Fibroblast of skin of back (primary cell): ENCODE measurements at places on chromosomes 7 and 10.
A peak's percentile ranks its signal among the peaks of the same experiment; 100 is the strongest.

DNA sequence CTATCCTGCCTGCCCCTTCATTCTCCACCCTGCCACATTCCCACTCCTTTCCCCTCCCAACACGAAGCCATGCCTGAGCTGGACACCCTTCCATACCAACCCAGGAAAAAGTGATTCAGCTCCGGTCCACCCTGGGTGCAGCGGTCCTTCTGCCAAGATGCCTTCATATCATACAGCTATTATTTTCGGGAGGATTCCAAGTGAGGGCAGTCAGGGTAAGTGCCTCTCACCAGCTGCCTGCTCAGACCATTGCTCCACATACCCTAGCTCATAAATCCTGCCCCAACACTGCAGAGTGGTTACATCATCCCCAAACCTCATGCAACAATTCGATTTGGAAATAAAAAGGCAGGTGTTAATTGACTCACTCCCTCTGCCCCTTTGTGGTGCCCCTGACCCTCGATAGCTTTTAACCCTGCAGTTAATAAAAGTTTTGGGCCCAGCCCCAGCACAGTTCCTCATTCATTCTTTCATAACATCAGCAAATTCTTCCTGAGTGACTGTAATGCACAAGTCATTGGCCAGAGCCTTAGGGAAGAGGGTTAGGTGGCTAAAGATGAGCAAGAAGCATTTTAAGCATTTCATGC, 42.6 kb downstream of the ZNF503 start:
- peak; percentile 90 for DNase-seq

- no peak for DNase-seq
Measured at GRCh38 chr7:119374436-119374835, 898.5 kb upstream of the KCND2 start.

DNA sequence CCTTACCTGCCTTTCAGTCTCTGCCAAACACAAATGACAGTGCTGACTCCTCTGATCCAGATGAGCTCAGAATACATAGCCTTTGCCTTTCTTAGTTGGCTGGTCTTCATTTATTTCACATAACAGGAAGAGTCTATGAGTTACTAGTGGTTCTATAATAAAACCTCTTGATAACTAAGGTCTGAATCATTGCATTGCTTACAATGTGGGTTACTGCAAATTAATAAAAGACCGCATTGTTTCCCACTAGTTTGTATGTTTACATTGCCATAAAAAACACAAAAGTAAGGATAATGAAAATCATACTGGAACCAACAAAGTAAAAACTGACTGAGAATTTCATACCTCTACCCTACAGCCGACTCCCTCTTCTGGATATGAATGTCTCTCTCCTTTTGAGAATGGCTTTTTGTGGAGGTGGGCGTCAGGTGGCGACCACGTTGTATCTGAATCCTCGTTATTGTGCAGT, 62.0 kb upstream of the AKR1E2 start:
- DNase-seq: peak; percentile 82

- no peak for DNase-seq
Measured at GRCh38 chr7:27103489-27104226, 1.2 kb upstream of the HOXA2 start.

GRCh38 chr10:59177031-59177797, 771 bp downstream of the PHYHIPL start:
- peak; percentile 89 for DNase-seq

DNA sequence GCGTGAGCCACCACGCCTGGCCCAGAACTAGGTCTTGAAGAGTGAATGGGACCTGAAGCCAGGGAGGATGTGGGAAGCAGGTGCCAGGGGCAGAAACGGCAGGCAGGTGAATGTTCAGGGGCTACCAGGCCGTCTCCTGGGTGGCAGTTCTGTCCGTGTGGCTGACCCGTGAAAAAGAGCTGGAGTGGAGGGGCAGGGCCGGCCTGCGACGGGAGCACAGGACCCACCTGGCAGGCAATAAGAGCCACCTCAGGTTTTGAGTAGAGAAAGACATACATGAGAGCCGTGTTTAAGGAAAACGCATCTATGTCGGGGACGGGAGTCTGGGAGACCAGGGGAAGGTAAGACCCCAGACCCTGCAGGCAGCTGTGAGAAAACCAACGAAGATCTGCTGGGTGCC, 70.7 kb upstream of the ATP6V0A4 start:
- DNase-seq: no peak

DNA sequence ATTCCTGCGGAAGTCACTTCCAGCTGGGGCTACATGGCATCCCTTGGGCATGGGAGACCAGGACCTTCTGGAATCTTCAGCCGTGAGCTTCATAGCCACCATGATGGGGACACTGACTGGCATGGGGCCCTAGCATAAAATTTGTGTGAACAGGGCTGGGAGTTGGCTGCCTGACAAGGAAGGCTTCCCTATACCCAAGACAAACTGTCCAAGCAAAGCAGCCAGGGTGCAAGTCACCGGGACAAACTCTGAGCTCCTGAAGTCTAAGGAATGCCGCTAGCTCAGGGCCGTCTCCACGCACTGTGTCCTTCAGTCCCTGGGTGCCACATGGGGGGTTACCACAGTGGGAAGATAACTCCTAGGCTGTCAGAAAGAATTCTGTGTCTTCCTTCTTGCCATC, 627.4 kb downstream of the CALN1 start:
- no peak for DNase-seq

- no peak for DNase-seq
Measured at GRCh38 chr7:142188154-142188553, 69.7 kb downstream of the PRSS58 start.

GRCh38 chr10:57960406-57960805, 307.3 kb downstream of the IPMK start:
- no peak for DNase-seq

DNA sequence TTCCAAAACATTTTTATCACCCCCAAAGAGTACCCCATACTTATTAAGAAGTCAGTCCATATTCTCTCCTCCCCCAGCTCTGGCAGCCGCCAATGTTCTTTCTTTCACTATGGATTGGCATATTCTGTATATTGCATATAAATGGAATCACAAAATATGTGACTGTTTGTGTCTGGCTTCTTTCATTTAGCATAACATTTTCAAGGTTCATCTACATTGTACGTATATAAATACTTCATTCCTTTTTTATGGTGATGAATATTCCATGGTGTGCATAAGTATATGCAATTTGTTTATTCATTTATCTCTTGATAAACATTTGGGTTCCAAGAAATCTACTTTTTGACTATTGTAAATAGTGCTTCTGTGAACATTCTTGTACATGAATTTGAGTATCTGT, 653.1 kb downstream of the XPNPEP1 start:
- DNase-seq: no peak

DNA sequence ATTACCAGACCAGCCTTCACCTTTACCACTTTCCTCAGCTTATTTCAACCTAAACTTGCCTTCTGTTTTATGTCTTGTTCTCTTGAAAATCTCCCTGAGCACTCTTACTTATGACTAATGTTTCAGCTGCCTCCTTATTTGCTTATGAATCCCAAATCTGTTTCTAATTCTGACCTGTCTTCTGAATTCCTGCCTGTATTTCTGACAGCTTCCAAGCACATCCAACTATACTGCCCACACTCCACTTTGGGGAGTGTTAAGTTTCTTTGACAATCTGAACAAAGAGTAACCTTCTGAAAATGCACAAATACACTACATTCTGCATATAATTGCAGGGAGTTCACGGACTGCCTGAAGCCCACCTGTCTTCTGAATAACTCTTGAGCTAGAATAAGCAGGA, 48.7 kb downstream of the ARMC3 start:
- no peak for DNase-seq

- DNase-seq: no peak
Measured at GRCh38 chr10:63689768-63690167, 168.6 kb downstream of the REEP3 start.

DNA sequence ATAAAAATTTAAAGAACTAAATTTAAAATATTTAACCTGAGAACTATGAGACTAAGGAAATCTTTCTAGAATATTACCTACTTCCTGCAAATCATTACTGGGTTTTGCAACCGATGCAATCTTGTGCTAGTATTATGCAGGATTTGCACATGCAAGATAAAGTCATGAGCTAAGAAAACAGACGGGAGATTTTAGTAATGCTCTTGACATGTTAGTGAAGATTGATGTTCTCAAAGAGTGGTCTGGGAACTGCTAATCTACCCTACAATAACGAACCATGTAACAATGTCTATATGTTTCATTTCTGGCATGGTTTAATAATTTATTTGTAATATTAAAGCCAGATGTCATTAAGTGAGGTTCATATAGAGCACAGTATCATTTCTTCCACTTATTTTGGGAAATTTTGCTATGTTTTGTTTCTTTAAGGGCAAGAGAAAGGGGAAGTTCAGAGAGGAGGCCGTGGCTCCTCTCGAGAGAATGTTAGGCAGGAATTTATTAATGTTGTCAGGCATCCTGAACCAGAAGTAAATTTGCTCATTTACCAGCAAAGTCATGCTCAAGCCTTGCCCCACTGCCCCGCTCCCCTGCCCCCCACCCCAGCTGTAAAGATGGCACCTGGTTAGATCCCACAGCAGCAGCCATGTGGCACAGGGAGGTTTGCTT, 22.8 kb downstream of the LRRC17 start:
- no peak for DNase-seq

GRCh38 chr10:119675483-119676170, 24.4 kb downstream of the BAG3 start:
- no peak for DNase-seq

- DNase-seq: peak; percentile 30
Measured at GRCh38 chr7:69732203-69732602, 133.9 kb downstream of the AUTS2 start.

- peak; percentile 64 for DNase-seq
Measured at GRCh38 chr7:149209518-149210269, 14.3 kb downstream of the ZNF282 start.
